ENCODE measurements at places on chromosomes 3 and 15.

DNA sequence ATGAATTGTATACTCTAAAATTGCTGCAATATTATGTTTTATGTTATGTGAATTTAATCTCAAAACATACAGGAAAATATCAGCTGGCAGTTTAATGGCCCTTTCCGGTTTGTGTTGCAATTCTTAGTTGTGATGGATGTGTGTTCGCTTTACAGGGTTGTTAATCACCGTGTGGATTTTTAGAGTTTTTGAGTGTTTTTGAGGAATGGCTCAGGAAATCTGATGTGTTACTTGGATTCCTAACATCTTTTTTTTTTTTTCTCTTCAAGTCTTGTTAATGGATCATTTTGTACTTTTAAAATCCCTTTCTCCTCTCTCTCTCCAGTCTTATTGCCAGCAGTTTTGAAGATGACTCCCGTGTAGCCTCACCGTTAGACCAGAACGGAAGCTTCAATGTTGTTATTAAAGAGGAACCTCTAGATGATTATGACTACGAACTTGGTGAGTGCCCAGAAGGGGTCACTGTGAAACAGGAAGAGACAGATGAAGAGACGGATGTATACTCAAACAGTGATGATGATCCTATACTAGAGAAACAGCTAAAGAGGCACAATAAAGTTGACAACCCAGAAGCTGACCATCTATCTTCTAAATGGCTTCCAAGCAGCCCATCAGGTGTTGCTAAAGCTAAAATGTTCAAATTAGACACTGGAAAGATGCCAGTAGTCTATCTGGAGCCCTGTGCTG is 35.7 kb downstream of the MGA start:
- peak; percentile 33 for DNase-seq

DNA sequence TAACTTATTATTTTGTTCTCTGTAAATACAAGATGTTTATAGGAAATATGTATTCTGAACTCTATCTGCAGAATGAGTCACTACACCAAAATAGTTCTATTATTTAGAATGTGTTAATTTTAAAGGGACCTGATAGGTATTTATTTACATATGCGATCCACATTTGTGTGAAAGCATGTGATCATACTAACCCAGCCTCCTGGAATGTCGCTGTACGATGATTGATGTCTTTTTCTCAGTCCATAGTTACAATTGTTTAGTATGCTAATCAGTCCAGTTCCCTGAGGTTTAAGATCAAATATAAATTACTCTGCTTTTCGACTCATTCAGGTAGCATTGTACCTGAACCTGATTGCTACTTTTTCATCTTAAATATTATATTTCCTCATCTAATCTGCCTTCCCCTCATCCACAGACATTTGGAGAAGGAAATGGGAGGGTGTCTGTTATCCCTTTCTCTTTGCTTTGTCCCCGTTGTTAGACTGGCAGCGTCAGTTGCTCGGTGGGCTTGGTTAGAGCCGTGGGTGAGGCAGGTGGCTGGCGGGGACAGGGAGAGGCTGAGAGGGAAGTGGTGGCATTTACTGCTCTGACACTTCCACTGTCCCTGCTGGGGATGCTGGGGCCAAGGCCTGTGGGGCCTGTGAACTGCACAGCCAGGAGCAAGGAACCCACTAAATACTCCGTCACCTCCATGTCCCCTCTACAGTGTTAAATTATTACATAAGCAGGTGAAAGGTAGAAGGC is 27.8 kb upstream of the NR2E3 start:
- DNase-seq = no peak

DNA sequence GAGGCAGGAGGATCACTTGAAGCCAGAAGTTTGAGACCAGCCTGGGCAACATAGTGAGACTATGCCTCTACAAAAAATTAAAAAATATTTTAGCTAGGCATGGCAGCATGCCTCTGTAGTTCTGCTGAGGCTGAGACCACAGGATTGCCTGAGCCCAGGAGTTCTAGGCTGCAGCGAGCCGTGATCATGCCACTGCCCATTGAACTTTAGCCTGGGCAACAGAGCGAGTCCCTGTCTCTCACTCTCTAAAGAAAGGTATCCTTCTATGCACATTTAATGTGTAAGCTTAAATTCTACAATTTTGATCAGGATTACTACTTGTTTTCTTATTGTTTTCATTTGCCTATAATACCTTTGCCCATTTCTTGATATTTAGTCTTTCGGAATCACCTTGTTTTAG is 26.8 kb downstream of the GALK2 start:
- no peak for DNase-seq

GRCh38 chr3:141051443-141052200 is 475 bp downstream of the SPSB4 start:
- no peak for DNase-seq

DNA sequence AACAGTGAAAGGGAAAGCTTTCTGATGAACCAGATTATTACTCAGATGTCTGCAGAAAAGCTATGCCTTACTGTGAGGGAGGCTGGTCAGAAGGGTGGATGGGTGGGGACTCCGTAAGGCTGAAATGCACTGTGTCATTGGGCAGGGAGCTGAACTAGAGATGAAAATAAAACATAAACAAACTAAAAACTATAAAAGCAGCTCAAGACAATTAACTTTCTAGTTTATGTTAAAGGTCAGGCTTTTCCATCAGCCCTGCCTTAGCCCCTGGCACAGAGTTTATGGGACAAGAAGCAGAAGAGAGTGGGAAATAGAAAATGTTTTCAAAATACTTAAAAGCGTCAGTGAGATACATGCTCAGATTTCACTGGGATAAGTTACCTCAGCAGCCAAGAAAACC is 310.0 kb upstream of the UBE2E2 start:
- no peak for DNase-seq

DNA sequence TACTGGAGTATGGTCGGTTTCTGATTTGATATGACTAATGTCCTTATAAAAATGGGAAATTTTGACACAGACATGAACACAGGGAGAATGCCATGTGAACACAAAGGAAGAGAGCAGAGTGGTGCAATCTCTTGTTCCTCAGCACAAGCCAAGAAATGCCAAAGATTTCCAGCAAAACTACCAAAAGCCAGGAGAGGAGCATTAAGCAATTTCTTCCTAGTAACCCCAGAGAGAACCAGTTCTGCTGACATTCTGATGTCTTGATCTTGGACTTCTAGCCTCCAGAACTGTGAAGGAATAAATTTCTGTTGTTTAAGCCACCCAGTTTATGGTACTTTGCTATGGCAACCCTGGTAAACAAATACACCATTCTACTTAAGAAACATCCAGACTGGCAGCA is 227.8 kb upstream of the MRPL3 start:
- DNase-seq = no peak

DNA sequence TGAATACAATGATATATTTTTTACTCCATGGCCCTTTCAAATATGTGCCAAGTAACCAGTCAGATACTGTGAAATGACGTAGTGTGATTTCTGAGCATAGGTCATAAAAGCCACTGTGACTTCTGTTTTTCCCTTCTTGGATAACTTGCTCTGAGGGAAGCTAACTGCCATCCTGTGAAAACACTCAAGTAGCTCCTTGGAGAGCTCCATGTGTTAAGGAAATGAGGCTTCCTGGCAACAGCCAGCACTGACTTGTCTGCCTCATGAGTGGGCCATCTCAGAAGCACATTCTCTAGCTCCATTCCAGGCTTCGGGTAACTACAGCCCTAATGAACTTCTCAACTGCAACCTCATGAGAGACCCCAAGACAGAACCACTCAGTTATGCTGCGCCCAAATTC is 9.5 kb upstream of the CCDC80 start:
- no peak for DNase-seq

DNA sequence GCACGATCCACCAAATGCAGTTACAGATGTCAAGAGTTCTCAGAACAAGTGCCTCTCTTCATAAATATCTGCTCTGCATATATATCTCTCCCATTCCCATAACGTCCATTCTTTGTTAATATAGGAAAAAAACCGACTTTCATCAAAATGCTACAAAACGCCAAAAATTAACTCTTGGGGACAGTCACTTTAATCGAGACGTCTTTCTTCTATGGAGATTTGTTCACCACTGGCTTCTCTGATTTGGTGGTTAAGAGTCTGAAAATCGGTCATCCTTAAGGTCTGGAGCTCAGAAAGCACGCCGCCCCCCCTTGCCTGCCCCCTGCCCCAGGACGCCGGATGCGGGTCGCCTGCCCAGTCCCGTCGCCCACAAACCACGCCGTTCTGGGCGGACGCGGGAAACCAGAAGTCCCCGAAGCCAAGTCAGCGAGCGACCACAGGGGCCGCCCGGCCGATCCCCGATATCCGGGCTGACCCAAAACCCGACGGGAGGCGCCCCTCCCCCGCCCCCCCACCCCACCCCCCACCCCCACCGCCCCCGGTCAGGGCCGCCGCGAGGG is 252.7 kb downstream of the TJP1 start:
- no peak for DNase-seq

DNA sequence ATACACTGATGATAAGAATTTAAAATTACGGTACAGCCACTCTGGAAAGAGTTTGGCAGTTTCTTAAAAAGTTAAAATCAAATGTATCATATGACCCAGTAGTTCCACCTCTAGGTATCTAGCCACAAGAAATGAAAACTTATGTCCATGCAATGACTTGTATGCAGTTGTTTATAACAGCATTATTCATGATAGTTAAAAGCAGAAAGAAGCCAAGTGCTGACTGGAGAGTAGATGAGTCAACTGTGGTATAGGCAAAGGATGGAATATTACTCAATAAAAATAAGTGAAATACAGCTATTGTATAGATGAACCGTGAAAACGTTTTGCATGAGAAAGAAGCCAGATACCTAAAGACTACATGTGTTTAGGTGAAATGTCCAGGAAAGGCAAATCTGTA is 14.8 kb downstream of the GPR87 start:
- no peak for DNase-seq

- DNase-seq = no peak
Measured at GRCh38 chr3:153789380-153789779, 331.8 kb upstream of the ARHGEF26 start.

DNA sequence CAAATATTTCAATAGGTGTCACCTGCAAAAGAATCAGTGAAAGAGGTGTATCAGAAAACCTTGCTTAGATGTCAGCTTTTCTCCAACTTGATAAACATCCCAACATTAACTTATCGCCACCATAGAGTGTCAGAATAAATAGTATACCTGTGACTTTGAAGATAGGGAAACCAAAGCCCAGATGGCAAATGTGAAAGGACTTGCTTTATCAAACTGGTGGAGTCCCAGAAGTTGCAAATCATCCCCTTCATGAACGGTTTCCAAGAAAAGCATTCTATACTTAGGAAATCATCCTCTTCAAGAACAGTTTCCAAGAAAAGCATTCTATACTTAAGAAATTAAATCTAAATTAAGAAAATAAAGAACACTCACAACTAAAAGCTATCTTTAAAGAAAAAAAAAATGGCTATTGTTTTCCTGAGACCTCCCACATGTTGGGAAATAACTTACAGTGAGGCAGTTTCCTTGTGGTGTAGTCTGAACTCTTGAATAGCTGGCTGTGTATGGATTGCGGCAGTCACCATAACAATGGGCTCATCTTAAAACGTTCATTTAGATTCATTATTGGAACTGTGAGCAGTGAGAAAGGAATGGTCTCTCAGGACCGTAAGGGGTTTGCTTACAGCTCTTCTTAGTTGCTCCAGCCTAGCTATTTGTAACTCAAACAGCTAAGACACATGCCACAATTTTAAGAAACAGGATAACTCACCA is 56.5 kb downstream of the GHSR start:
- DNase-seq = no peak

DNA sequence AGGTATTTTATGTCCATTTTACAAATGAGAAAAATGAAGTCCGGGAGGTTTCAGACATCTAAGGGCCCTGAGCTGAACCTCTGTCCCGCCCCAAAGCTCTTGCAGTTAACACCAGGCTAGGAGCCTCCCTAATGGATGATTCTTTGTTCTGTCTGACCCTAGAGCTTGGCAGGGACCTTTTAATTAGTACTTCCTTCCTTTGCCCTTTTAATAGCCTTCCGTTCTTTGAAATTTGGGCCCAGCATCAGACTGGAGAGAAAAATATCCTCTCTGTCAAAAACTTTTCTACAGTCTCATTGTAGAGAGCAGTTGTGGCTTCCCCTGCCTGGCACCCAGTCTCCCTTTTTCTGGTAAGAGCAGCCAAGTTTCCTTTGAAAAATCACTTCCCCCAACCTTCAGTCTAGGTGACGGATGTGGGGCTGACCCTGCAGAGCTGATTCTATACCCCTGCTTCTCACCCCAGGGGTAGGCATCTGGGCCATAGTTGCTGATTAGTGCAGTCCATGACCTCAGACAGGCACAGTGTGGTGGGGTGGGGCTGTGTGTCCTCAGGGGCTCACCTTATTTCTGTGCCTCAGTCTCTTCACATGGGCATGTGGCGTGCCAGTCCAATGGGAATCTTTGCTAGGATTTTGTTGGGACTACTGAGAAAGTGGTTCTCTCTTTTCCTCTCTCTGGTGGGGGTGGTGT is 220.4 kb downstream of the ADAMTS9 start:
- DNase-seq = no peak

DNA sequence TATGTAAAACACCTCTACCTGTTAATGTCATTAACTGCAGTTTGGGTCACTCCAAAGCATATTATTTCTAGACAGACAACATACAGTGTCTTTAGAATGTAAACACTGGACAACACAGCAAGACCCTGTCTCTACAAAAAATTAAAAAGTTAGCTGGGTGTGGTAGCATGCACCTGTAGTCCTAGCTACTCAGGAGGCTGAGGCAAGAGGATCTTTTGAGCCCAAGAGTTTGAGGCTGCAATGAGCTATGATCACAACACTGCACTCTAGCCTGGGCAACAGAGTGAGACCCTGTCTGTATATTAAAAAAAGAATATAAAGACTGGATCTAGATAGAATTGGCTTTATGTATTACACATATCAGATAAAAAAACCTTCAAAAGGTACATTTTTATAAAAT is 20.0 kb upstream of the SPESP1 start:
- DNase-seq = no peak

DNA sequence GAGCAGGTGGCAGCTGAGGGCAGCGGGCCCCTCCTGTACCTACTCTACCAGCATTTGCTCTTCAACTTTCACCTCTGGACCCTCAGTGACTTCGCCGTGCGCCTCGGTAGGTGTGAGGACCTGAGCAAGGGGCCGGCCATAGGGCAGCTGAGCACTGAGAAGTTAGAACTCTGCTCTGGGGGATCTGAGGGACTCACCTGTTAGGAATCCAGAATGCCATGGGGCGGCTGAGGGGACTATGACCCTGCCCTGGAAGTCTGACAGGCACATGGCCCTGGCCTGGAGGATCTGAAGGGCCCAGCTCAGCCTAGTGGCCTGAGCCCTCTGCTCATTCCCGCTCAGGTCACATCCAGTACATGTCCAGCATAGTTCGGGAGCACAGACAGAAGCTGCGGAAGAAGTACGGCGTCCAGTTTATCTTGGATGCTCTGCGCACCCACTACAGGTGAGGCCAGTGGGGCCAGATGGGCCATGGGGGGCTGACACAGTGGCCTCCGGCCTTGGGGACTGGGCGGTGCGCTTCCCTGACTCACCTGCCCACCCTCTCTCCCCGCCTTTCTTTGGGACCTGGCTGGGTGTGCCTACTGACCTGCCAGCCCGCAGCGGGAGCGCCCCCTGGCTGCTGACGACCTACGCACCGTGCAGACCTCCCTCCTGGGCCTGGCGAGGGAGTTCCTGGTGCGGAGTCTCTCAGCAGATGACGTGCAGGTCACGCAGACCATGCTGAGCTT is 18.8 kb downstream of the NBEAL2 start:
- DNase-seq = peak; percentile 82

All from activated CD8-positive, alpha-beta memory T cell treated with anti-CD3 and anti-CD28 coated beads, Interleukin-2, amount 50 U/mL, for 4 hours (primary cell).